ENCODE measurements at places on chromosomes 7 and 10.

GRCh38 chr7:20647908-20648776 lies 32.7 kb downstream of the ABCB5 start:
- DNase-seq, result no peak

GRCh38 chr10:77784856-77785255 lies 141.7 kb downstream of the DLG5 start:
- DNase-seq, result no peak

DNA sequence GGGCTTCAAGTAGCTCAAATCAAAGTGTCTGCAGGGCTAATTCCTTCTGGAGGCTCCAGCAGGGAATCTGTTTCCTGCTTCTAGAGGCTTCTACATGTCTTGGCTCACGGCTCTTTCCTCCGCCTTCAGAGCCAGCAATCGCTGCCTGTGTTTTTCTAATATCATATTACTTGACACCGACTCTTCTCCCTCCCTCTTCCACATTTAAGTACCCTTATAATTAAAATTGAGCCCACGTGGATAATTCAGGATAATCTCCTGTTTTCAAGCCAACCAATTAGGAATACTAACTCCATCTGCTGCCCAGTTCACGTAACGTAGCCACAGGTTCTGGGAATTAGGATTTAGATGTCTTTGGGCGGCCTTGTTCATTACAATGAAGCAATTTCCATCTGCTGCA lies 372.2 kb downstream of the DPP6 start:
- no peak for DNase-seq

DNA sequence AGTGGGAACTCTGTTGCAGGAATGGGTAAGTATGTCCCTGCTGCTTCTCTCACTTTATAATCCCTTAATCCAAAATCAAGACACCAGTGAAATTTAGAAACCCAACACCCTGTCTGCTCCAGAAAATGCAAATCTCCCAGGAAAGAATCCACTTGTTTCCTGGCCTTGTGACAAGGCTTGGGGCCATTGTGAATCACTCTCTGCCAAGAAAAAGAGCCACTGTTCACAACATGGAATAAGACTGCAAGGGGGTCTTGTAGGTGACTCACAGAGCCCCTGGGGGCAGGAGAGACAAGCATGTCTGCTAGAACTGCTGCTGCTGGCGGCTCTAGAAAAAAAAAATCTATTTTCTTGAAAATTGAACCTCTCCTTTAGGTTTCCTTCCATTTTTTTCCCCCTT lies 191.2 kb downstream of the SORCS1 start:
- DNase-seq, result no peak

DNA sequence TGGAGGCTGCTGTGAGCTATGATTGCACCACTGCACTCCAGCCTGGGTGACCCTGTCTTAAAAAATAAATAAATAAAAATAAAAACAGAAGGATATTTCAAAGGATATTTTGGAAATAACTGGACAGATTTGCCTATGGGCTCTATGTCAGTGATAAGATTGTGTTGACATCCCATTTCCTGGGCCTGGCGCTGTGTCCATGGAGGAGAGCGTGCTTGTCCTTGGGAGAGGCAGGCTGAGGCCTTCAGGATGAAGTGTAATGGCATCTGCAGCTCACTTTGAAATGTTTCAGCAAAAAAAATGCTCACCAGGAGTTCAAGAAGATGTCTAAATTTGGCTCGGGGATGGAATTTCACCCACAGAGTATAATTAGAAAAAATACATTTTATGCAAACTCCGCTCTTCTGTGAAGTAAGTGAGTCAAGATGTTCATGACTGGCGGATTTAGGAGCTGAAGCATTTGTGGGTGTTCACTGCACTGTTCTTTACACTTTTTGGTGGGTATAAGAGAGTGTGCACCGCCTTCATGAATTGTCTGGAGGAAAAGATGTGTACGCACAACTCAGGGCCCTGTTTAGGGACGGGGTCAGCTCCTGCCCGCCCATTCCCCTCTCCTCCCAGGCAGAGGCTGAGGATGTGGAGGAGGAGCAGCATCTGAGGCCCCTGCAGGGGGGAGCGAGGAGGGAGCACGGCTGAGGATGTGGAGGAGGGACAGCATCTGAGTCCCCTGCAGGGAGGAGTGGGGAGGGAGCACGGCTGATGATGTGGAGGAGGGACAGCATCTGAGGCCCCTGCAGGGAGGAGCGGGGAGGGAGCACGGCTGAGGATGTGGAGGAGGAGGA lies 18.5 kb upstream of the FOXL3 start:
- no peak for DNase-seq

- no peak for DNase-seq
Observed at GRCh38 chr10:104040862-104041789, 44.6 kb downstream of the COL17A1 start.

- no peak for DNase-seq
Observed at GRCh38 chr7:134691546-134692343, 45.1 kb downstream of the BPGM start.

DNA sequence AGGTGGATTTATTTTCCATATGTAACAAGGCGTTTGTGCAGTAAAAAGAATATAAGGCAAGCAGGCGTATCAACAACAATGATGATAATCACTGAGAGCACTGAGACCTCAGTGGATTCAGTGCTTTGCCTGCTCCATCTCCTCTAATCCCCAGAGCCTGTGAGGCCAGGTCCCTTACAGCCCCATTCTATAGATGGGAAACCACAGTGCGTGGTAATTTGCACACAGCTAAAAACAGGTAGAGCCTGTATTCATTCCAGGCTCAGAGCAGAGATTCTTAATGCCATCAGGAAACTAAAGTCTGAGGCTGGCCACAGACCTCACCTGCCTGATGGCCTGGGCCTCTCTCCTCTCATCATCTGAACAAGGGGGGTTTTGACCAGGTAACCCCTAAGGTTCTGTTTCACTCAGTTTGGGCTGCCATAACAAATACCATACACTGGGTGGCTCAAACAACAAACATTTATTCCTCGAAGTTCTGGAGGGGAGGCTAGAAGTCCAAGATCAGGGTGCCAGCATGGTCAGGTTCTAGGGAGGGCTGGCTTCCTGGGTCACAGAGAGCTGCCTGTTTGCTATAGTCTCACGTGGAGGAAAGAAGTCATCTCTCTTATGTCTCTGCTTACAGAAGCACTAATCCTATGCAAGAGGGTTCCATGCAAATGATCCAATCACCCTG lies 10.3 kb upstream of the RASSF4 start:
- DNase-seq, result no peak

- no peak for DNase-seq
Observed at GRCh38 chr7:96563409-96563808, 146.2 kb downstream of the SEM1 start.

DNA sequence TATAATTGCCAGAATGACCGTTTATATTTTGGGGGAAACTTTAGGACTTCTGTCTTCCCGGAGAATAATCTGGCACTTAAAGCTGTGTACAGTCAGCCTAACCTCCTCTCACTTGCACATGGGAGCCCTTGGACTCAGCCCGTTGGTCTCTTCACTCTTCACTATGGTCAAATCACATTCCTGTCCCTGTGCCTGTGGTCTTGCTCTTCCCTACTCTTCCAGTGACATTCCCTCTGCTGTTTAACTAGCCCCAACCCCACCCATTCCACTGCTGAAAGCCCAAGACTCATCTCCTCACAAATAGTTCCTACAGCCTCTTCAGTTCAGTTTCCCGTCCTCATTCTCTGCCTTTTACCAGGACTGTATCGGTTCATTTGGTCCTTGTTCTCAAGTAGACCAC lies 135.0 kb downstream of the DYNC1I1 start:
- DNase-seq, result no peak

GRCh38 chr10:117725993-117726392 lies 183.4 kb downstream of the EMX2 start:
- DNase-seq, result no peak
